ENCODE measurements at places on chromosomes 4 and X.

DNA sequence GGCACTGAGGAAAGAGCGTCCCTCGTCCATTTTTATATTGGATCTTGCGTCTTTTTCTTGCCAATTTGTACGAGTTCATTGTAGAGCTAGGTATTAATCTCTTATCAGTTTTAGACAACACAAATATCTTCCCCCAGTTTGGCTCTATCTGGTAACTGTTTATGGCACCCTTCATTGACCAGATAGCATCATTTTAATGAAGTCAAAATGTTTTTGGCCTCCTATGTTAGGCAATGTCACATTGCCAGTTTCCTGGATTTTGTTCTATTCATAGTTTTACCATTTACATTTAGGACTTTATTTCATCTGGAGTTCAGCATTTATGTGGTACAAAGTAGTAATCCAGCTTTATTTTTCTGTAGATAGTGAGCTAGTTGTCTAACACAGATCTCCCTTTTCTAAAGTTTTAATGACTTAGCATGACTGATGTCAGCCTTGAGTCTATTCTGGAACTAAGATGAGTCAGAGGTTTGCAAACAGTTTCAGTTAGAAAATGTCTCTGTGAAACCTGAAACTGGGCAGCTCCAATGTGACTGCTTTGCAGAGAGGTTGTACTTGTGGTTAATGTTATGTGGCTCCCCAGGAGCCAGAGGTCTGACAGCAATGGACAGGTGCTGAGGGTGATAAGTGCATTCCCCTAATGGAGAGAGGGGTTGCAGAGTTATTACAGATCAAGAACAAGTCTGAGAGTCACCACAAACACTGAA, 5.3 kb upstream of the STBD1 start:
- no peak for DNase-seq

GRCh38 chrX:45986081-45986480, 559.1 kb downstream of the ZNF674 start:
- no peak for DNase-seq

- DNase-seq, result no peak
Measured at GRCh38 chrX:8823698-8824097, 22.5 kb upstream of the FAM9A start.

DNA sequence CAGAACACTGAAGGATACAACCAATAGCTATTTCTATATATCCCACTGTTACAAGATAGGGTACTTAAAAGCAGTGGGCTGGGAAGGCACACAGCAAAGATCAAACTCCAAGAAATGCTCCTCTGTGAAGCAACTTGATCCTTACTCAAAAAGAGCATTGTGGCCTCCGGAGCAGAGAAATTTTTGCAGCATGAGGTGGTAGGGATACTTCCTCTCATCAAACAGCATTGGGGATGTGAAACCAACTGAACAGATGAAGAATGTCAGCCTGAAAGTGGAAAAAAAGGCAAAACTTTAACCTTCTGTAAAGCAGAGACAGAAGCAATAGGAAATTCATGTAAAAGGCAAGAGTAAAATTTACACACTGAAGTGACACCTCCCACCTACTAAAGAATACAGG, 92.2 kb downstream of the HUWE1 start:
- peak; percentile 39 for DNase-seq

DNA sequence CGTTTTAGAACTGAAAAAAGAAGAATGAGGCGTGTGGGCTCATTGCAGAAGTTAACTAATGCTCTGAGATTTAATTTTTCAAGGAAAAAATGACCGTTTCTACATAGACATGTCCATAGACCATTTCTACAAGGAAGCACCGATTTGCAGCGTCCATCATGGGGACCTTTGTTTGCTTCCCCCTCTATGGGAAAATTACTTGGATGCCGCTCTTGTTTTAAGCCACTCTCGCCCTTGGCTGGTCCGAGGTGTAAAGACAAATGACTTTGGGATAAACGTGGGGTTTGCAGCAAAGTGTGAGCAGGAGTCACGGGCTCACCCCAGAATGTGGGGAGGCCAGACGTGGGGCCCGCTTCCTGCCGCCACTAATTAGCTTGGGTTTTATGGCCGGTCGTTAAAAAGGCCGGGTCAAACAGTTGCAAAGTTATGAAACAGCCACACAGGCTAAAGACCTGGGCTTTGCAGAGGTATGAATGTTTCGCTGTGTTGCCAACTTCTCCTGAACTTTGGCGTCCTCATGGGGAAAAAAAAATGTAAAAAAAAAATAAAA, 235.9 kb downstream of the SHOX start:
- no peak for DNase-seq

DNA sequence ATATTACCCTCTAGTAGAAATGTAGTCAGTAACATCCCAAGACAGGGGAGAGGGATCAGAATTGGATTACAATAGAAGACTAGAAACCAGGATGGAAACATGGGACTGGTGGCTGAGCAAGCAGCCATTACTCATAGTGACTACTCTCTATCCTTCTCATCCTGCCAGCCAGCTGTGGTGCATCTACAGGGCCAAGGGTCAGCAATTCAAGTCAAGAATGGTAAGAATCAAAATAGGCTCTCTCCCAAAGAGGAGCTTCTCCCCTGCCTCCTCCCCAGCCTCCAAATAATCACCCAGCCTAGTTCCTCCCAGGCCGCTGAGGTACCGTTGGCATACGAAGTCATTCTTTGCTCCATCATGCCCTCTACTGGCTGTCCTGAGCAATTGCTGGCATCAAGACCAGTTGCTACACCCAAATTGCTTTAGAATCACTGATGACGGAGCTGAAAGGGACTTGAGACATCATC, 19.4 kb downstream of the AWAT2 start:
- peak; percentile 73 for DNase-seq

- no peak for DNase-seq
Measured at GRCh38 chr4:86247320-86247719, 112.5 kb downstream of the MAPK10 start.

- peak; percentile 69 for DNase-seq
Measured at GRCh38 chrX:153474718-153475117, 4.3 kb upstream of the HAUS7 start.

DNA sequence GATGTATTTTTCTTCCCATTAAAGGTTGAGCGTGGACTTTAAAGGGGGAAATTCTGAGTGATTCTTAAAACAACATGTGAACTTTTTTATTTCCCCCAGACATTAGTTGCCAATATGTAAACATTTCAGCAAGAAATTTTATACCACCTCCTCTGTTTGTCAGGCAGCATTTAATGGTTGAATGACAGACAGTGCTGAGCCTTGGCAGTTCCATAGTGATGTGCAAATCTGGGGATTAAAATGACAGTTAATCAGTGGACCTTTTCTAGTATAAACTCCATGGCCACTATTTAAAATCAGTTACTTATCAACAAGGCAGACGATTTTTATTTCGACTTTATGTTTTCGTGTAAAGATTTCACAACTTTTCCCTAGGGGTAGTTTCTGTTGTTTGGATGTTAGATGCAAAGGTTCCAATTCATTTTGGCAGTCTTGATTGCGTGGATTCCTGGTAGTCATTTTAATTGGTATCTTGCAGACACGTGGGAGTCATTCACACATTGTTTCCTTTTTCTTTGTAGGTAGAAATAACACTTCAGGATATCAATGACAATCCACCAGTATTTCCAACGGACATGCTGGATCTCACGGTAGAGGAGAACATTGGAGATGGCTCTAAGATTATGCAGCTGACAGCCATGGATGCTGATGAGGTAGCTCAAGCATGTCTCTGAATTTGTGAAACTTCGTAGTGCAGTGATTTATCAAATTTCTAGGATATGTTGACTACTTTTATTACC, 83.7 kb downstream of the FAT4 start:
- DNase-seq, result no peak

- DNase-seq, result no peak
Measured at GRCh38 chrX:66054978-66055377, 15.1 kb upstream of the VSIG4 start.

DNA sequence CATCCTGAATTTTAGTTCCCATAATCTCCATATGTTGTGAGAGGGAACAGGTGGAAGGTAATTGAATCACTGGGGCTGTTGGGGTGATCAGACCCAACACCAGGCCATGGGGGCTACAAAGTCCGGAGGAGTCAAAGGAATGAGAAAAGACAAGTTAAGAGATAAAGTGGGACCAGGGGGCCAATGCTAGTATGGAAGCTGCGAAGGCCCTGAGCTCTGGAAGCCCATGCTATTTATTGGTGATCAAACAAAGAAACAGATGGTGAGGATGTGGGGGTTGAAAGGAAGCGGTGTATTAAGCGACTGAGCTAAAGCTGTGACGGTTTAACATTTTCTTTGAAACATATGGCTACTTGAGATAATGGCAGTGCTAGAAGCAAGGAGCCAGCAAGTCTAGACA, 132.8 kb downstream of the PDGFC start:
- DNase-seq, result peak; percentile 34

GRCh38 chr4:55608591-55608990, 16.5 kb upstream of the PDCL2 start:
- DNase-seq, result no peak

- no peak for DNase-seq
Measured at GRCh38 chr4:101993842-101994775, 203.6 kb downstream of the BANK1 start.

- DNase-seq, result no peak
Measured at GRCh38 chr4:134848681-134849080, 647.1 kb upstream of the PABPC4L start.

GRCh38 chrX:70664726-70665125, 220.1 kb downstream of the DLG3 start:
- DNase-seq, result peak; percentile 52

DNA sequence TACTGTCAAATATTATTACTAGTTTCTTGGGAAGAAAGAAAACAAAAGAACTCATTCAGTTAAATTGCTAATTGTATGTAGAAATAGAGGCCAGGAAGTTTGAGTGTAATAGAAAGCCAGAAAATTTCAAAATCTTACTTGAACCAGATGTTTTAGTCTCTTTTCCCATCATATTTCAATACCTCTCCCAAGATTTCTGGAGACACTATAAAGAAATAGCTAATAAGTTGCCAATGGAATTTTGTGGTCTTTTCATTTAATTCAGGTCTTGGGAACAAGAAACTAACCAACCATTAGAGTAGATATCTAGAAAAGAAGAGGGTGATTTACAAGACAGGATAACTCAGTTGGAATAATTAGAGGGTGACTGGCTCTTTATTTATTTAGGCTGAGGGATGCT, 112.2 kb downstream of the AGTR2 start:
- DNase-seq, result no peak

- peak; percentile 39 for DNase-seq
Measured at GRCh38 chrX:153469811-153470410, 465 bp downstream of the HAUS7 start.

GRCh38 chr4:88033309-88033708, 25.9 kb downstream of the PKD2 start:
- DNase-seq, result peak; percentile 73

- no peak for DNase-seq
Measured at GRCh38 chr4:22900876-22901275, 208.1 kb downstream of the GBA3 start.

- DNase-seq, result peak; percentile 9
Measured at GRCh38 chr4:24473309-24473721, 111.0 kb downstream of the DHX15 start.

DNA sequence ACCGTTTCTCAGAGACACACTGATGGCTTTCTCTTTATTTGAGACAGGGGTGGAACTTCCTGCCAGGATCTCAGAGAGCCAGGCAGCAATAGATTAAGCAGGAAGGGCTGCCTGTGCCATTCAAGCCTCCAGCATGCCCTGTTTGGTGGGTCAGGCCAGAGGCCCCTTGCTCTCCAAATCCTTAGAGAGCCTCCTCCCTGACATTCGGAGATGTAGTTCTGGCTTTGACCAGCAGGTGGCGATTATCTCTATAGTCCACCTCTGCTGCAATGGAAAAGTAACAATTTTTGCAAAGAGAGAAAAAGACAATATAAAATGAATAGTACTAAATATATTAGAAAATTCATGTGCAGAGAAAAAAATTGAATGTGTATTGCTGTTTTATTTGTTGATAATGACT, 93.9 kb downstream of the NXF2B start:
- DNase-seq, result peak; percentile 65

DNA sequence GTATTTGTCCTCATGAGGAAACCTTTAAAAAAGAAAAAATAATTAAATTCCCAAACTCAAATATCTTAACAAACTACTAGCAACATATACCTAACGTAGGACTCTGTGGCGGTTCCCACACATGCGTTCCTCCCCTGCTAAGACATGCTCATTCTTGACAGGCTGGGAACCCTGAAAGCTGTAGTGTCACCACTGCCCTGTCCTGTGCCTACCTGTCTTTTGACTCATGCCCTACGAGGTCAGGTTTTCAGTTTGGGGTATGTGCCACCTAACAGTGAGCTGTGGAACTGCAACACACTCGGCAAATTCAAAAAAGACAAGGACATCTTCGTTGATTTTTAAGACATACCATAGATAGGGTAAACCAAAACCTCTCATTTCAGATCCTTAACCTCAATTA, 17.8 kb downstream of the IDS start:
- DNase-seq, result no peak

- peak; percentile 53 for DNase-seq
Measured at GRCh38 chr4:41538887-41539498, 1.0 kb downstream of the LIMCH1 start.

GRCh38 chr4:56227301-56227835, 159.9 kb downstream of the AASDH start:
- no peak for DNase-seq

GRCh38 chr4:149113804-149114430, 671.7 kb upstream of the NR3C2 start:
- peak; percentile 5 for DNase-seq

Measured in lung microvascular endothelial cell (primary cell).